ENCODE measurements at places on chromosomes 6 and 20.

DNA sequence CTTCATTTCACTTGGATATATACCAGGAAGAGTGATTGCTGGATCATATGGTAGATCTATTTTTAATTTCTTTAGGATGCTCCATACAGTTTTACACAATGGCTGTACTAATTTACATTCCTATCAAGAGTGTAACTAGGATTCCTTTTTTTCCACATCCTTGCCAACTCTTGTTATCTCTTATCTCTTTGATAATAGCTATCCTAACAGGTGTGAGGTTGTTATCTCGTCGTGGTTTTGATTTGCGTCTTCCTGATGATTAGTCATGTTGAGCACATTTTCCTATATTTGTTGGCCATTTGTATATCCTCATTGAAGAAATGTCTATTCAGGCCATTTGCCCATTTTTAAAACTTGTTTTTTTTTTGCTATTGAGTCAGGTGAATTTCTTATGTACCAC, 552.4 kb downstream of the RFPL4B start:
- no peaks in the 10 kb centered on the region for H3K36me3 ChIP-seq
- no peaks in the 10 kb centered on the region for H3K4me1 ChIP-seq
- no peak overlapping the region for H3K27ac ChIP-seq
- no peak for DNase-seq

- H3K27ac ChIP-seq, result no peak overlapping the region
- H3K36me3 ChIP-seq, result peaks cover 94% of the 10 kb centered on the region
- no peak overlapping the region for H3K4me3 ChIP-seq
- no peaks in the 10 kb centered on the region for H3K27me3 ChIP-seq
These were observed 54.7 kb upstream of the SYNJ2 start for GRCh38 chr6:157927011-157927410.

DNA sequence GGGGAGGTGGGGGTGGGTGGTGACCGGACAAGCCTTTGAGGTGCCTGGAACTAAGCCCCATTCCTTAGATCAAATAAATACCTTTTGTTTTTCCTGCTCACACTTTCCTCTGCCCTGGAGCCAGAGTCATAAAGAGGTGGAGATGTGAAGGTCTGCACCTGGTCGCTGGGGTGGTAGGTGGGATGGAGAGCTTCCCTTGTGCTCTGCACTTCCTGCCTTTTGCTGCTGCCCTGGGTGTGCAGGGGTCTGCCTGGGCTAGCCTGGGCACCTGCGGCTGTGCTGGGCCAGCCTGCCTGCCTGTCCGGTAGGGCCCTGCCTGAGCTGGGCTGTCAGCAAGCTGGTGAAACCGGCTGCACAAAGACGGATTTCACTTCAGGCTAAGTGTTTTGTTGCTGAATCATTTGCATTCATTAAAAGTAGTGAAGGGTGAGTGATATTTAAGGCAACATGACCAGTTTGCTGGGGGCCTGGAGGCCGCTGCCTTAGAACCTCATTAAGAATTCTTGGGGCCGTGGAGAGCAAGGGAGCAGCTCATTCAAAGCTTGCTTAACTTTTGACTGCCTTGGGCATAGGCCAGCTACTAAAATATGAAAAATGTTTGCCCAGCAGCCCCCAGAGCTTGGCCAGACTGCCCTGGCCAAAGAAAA, 20.5 kb downstream of the PTK7 start:
- H3K27ac ChIP-seq, result no peak overlapping the region
- peaks cover 10% of the 10 kb centered on the region for H3K4me1 ChIP-seq
- no peak for DNase-seq
- no peak overlapping the region for H3K4me3 ChIP-seq
- H3K27me3 ChIP-seq, result no peaks in the 10 kb centered on the region

- H3K27me3 ChIP-seq, result peaks cover 39% of the 10 kb centered on the region
- no peak for DNase-seq
- no peak overlapping the region for H3K4me3 ChIP-seq
- peaks cover 3% of the 10 kb centered on the region for H3K4me1 ChIP-seq
These were observed 98.6 kb upstream of the RIN2 start for GRCh38 chr20:19659448-19659847.

GRCh38 chr20:37759052-37759553, 65.3 kb downstream of the CTNNBL1 start:
- no peaks in the 10 kb centered on the region for H3K4me1 ChIP-seq
- H3K4me3 ChIP-seq, result no peak overlapping the region
- DNase-seq, result no peak
- no peaks in the 10 kb centered on the region for H3K27me3 ChIP-seq

GRCh38 chr6:152736687-152737273, 13.8 kb upstream of the VIP start:
- DNase-seq, result no peak
- H3K4me3 ChIP-seq, result no peak overlapping the region
- no peaks in the 10 kb centered on the region for H3K4me1 ChIP-seq
- no peak overlapping the region for H3K27ac ChIP-seq

GRCh38 chr6:341914-342831, 49.4 kb upstream of the IRF4 start:
- H3K27ac ChIP-seq, result no peak overlapping the region
- H3K36me3 ChIP-seq, result peaks cover 35% of the 10 kb centered on the region
- H3K4me1 ChIP-seq, result peaks cover 51% of the 10 kb centered on the region
- no peak for DNase-seq

- no peaks in the 10 kb centered on the region for H3K4me1 ChIP-seq
- H3K27ac ChIP-seq, result no peak overlapping the region
- no peaks in the 10 kb centered on the region for H3K36me3 ChIP-seq
- H3K4me3 ChIP-seq, result no peak overlapping the region
- peaks cover 11% of the 10 kb centered on the region for H3K27me3 ChIP-seq
- no peak for DNase-seq
These were observed 446.3 kb downstream of the PREX1 start for GRCh38 chr20:48381353-48382120.

GRCh38 chr20:46296526-46297250, 11.6 kb downstream of the CDH22 start:
- no peak overlapping the region for H3K4me3 ChIP-seq
- H3K27me3 ChIP-seq, result peaks cover 50% of the 10 kb centered on the region
- no peak for DNase-seq
- H3K4me1 ChIP-seq, result no peaks in the 10 kb centered on the region
- H3K27ac ChIP-seq, result no peak overlapping the region
- H3K36me3 ChIP-seq, result no peaks in the 10 kb centered on the region

GRCh38 chr20:11170565-11170964, 496.8 kb upstream of the JAG1 start:
- no peaks in the 10 kb centered on the region for H3K4me1 ChIP-seq
- DNase-seq, result no peak
- H3K4me3 ChIP-seq, result no peak overlapping the region

- peaks cover 50% of the 10 kb centered on the region for H3K4me1 ChIP-seq
- no peak for DNase-seq
- no peaks in the 10 kb centered on the region for H3K27me3 ChIP-seq
- no peak overlapping the region for H3K4me3 ChIP-seq
- H3K27ac ChIP-seq, result peak overlapping the region; percentile 28
These were observed 538.5 kb downstream of the CD83 start for GRCh38 chr6:14656078-14656521.

DNA sequence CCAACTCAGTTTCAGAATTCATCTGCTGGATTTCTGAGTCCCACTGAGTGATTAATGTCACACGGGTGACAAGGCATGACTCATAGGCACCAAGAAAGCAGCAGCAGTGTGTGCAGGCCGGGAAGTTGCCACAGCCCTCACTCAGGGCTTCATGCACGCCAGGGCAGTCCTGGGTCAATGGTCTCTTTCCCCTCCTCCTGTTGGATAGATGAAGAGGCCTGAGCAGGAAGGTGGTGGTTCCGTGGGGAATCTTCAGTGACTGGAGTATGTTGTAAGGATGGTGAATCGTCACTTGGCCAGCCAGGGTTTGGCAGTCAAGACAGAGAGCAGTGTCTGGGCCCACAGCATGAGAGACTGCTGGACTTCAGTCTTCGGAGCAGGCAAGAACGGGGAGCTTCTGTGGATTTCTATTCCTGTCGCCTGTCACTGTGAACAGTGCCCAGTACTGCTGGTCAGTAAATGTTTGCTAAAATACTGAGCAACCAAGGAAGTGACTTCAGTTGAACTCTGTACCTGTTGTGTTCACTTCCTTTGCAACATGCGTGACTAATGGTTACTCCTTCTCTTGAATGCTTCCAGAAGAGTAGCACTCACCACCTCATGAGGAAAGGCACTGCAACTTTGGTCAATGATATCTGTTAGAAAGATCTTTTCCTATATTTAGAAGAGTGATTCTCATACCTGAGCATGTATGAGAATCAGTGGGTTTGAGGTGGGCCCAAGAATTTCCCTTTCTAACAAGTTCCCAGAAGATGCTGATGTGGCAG, 62.0 kb upstream of the CD93 start:
- H3K27ac ChIP-seq, result peak overlapping the region; percentile 87
- DNase-seq, result peak; percentile 38
- H3K4me3 ChIP-seq, result peak overlapping the region; percentile 18
- H3K36me3 ChIP-seq, result no peaks in the 10 kb centered on the region
- peaks cover 15% of the 10 kb centered on the region for H3K27me3 ChIP-seq
- H3K4me1 ChIP-seq, result peaks cover 24% of the 10 kb centered on the region

- peaks cover 46% of the 10 kb centered on the region for H3K4me1 ChIP-seq
- no peaks in the 10 kb centered on the region for H3K36me3 ChIP-seq
- DNase-seq, result no peak
- H3K27ac ChIP-seq, result no peak overlapping the region
- no peaks in the 10 kb centered on the region for H3K27me3 ChIP-seq
- H3K4me3 ChIP-seq, result no peak overlapping the region
These were observed 253.6 kb downstream of the ARID1B start for GRCh38 chr6:157030755-157031154.

DNA sequence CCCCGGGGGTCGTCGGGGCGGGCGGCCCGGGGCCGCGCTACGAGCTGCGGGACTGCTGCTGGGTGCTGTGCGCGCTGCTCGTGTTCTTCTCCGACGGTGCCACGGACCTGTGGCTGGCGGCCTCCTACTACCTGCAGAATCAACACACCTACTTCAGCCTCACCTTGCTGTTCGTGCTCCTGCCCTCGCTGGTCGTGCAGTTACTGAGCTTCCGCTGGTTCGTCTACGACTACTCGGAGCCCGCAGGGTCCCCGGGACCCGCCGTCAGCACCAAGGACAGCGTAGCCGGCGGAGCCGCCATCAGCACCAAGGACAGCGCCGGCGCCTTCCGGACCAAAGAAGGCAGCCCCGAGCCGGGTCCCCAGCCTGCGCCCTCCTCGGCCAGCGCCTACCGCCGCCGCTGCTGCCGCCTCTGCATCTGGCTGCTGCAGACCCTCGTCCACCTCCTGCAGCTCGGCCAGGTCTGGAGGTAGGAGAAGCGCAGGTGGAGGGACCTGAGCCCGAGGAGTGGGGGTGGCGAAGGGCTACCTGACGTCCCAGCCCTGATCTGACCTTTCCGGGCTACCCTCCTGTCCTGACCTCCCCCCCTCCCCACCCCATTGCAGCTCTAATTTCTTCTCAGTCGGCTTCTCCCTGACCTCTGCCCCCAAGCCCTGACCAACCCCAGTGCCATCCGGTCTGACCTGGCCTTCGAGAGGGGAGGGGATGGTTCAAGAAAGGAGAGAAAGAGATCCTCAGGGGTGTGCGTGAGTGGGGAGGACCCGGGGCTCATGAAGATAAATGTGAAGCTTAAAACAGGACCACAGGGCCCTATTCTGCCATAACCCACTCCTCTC, 558 bp downstream of the XKR7 start:
- H3K4me1 ChIP-seq, result peaks cover 5% of the 10 kb centered on the region
- H3K4me3 ChIP-seq, result peak overlapping the region; percentile 79
- DNase-seq, result peak; percentile 90
- H3K27me3 ChIP-seq, result peaks cover 72% of the 10 kb centered on the region
- no peak overlapping the region for H3K27ac ChIP-seq

DNA sequence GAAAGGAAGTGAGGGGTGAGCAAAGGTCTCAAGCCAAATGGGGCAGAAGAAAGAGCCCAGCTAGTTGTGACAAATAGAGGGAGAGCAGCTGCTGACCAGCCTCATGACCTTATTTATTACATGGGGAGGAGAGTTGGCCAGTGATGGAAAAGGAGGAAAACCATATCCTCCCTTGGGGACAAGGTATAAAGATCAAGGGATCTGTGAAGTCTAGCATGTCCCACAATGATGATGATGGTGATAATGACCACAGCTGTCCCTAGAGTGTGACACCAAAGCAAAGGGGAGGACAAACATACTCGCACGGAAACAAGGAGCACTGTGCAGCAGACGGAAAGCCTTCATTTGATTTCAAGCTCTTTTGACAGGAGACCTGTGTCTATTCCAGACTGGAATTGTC, 190.4 kb upstream of the MCHR2 start:
- no peak overlapping the region for H3K27ac ChIP-seq
- DNase-seq, result no peak
- no peaks in the 10 kb centered on the region for H3K36me3 ChIP-seq
- H3K27me3 ChIP-seq, result peaks cover 7% of the 10 kb centered on the region
- H3K4me3 ChIP-seq, result no peak overlapping the region
- H3K4me1 ChIP-seq, result no peaks in the 10 kb centered on the region

GRCh38 chr20:32186506-32186905, 21.0 kb downstream of the PLAGL2 start:
- H3K27me3 ChIP-seq, result no peaks in the 10 kb centered on the region
- peaks cover 17% of the 10 kb centered on the region for H3K36me3 ChIP-seq
- no peak overlapping the region for H3K4me3 ChIP-seq
- peaks cover 27% of the 10 kb centered on the region for H3K4me1 ChIP-seq

- no peaks in the 10 kb centered on the region for H3K27me3 ChIP-seq
- H3K4me1 ChIP-seq, result peaks cover 91% of the 10 kb centered on the region
- H3K36me3 ChIP-seq, result peaks cover 62% of the 10 kb centered on the region
- H3K27ac ChIP-seq, result peak overlapping the region; percentile 94
These were observed 109.8 kb downstream of the BACH2 start for GRCh38 chr6:90186637-90187371.

- H3K4me3 ChIP-seq, result no peak overlapping the region
- DNase-seq, result no peak
- H3K27me3 ChIP-seq, result peaks cover 4% of the 10 kb centered on the region
- H3K36me3 ChIP-seq, result no peaks in the 10 kb centered on the region
These were observed 66.7 kb downstream of the ELOVL2 start for GRCh38 chr6:10977231-10977968.

GRCh38 chr6:138155443-138155842, 6.3 kb upstream of the ARFGEF3 start:
- H3K36me3 ChIP-seq, result no peaks in the 10 kb centered on the region
- peaks cover 61% of the 10 kb centered on the region for H3K27me3 ChIP-seq
- no peak for DNase-seq
- H3K27ac ChIP-seq, result no peak overlapping the region

DNA sequence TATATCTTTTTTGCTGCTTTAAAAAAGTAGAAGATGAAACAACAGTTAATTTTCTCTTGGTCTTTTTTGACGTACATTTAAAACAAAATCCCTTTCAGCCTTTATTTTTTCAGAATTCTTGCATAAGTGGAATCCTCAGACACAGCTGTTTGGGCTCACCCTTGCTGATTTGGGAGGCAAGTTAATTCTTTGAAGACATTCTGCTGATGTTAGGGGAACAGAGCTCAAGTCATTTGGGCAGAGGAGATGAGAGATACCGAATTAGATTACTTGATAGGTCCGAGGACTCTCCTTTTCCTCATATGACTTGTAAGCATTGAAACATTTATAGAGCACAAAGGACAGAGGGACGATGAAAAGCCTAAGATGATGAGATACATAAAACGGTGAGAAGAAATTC, 567.9 kb upstream of the CITED2 start:
- no peak overlapping the region for H3K4me3 ChIP-seq
- peaks cover 9% of the 10 kb centered on the region for H3K4me1 ChIP-seq
- no peak overlapping the region for H3K27ac ChIP-seq
- peaks cover 20% of the 10 kb centered on the region for H3K27me3 ChIP-seq
- H3K36me3 ChIP-seq, result no peaks in the 10 kb centered on the region
- DNase-seq, result no peak

All from activated T-cell treated with anti-CD3 and anti-CD28 coated beads, Interleukin-2, amount 50 U/mL, for 24 hours (primary cell).